ENCODE measurements at places on chromosomes 7 and 10.

DNA sequence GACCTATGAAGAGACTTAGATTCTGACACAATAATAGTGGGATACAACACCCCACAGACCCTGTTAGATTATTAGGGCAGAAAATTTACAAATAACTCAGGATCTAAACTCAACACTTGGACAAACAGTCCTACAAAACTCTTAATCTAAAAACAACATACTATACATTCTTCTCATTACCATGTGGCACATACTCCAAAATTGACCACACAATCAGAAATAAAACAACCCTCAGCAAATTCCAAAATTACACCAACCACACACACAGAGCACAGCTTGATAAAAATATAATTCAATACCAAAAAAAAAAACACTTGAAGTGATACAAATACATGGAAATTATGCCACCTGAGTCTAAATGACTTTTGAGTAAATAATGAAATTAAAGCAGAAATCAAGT, 7.8 kb downstream of the ZNF680 start:
- no peak for DNase-seq

DNA sequence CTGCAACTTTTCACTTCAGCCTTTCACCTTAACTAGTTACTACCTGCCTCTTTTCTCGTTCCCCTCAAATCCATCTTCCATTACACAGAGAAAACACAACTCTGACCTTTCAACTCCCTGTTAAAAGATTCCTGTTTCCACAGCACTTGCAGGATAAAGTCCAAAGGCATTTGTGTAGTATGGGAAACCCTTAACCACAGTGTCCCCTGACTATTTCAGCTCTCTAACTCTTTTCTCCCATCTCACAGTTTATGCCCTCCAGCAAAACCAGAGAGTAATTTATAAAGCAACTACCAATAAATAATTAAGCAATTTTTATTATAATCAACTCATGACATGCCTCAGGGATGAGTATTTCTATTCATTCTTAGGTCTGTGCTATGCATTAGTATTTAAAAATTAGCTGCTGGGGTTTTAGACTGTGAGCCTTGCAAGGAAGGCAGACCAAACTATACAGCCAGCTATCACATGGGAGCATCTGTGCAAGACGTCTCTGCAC, 51.0 kb downstream of the COL1A2 start:
- DNase-seq: no peak

- no peak for DNase-seq
Measured at GRCh38 chr10:1472178-1472958, 265.0 kb downstream of the ADARB2 start.

DNA sequence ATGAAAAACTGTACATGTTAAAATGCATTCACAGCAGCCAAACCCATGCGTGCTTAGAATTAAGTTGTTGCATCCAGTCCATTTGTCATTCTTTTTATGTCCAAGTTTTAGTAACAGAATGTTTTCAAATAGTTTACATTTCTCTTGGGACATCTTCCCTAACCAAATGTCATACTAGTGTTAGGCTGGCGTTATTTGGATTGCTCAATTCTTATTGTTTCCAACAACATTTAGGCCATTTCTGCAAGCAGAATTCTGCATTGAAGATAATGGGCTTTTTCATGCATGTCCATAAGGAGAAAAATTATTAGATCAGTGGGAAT, 203.0 kb downstream of the HIBADH start:
- DNase-seq: no peak

DNA sequence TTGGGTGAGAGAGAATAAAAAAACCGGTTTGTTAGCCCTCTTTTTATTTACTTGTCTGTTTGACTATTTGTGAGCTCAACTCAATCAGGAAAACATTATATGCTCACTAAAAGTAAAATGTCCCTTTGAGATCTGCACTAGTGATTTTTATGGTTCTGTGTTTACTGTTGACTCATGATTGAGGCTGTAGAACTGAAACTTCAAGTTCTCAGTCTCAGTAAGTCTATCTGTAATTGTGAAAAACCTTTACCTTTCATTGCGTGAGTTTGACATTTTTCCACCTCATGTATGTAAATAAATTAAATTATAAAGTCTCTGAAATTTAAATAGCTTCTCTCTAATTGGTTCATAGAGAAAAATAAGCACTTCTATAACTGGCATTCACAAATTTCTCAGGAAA, 17.0 kb upstream of the CASD1 start:
- no peak for DNase-seq

DNA sequence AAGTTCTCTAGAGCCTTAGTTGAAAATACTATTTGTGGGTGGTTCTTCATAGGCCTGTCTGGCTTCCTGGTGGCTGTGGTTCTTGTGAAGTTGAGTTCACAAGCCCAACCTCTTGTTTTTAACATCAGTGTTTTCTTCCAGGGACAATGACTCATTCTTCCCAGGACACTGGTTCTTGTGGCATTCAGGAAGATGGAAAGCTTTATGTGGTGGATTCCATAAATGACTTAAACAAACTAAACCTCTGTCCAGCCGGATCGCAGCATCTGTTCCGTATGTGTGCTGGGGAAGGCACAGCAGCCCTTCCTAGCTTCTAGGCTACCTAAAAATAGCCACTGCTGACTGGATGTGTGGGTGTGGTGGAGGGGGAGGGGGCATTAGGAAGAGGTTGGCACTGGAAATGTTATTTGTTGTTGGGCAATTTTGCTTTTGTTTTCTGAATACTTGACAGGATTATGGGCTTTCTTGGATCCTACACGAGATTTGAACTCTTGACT, 3.9 kb downstream of the LSMEM1 start:
- no peak for DNase-seq

GRCh38 chr7:149195180-149196150, at the start of gene ZNF282:
ZNF282 (plus strand) TSS chr7:149195546; CDS start chr7:149195590, 44 bp downstream.
- peak; percentile 85 for DNase-seq

DNA sequence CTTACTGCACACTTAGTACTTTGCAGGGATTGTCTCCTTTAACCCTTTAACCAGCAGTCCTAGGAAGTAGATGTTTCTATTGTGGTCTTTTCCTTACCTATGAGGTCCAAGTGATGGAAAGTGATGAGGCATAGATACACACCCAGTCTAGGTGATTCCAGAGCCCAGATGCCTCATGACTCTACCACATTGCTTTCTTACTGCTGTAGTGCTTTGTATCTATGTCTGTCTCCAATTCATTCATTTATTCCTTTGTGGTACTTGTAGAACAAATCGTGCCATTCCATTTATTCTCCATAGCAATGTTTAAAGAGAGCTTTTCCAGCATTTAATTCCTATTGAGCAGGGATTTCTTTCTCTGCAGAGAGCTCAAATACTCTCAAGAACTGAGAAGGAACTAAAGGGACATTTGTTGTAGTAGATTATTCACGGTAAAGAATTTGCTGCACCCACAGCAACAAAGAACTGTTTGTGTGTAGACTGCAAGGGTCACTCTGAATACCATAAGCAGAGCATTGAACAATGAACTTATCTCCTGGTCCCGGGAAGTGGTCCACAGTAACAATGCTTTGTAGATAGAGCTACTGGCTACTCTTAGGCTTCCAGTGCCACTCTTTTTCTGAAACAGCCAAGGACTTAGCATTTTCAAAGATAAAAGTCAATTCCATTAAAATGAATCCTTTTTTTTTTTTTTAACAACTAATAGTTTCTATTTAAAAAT, 337.0 kb downstream of the PTEN start:
- no peak for DNase-seq

DNA sequence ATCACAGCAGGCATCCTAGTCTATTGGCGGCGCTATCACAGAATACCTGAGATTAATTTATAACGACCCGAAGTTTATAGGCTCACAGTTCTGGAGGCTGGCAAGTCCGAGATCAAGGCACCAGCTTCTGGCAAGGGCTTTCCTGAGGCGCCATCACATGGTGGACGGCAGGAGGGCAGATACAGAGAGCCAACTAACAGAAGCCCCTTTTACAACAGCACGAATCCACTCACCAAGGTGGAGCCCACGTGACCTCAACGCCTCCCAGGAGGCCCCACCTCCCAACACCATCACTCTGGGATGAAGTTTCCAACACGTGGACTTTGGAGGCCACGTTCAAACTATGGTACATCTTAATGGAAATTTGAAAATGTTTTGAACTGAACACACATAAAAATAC, 255.3 kb downstream of the ELFN1 start:
- no peak for DNase-seq

- DNase-seq: no peak
Measured at GRCh38 chr7:151403764-151404163, 6.1 kb downstream of the WDR86 start.

GRCh38 chr10:119749455-119749854, 23.6 kb downstream of the INPP5F start:
- no peak for DNase-seq

- DNase-seq: no peak
Measured at GRCh38 chr10:107718864-107719263, 554.4 kb upstream of the SORCS1 start.

GRCh38 chr7:4525884-4526283, 156.2 kb upstream of the FOXK1 start:
- DNase-seq: no peak

GRCh38 chr7:102456327-102456726, 8.3 kb downstream of the ALKBH4 start:
- DNase-seq: no peak

GRCh38 chr7:70776627-70777101, 355.3 kb upstream of the GALNT17 start:
- no peak for DNase-seq

DNA sequence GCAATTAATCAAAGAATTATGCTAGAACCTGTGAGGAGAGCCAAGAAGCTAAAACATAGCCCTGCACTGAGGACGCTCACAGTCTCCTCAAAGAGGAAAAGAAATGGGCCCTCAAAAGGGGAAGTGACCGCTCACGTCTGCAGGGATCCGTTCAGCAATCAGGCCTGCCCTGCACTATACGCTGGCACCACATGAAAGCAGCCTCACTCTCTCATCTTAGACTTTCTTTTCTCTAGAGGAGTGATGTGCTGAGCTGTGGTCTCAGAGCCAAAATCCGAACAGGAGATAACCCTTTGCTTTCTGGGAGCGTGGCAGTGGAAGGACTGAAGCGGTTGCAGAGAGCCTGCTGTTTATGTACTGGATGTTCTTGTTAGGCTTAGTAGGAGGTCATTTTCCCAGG, 6.3 kb upstream of the IL2RA start:
- DNase-seq: no peak

GRCh38 chr10:47408606-47409005, 24.5 kb upstream of the ZNF488 start:
- DNase-seq: no peak

GRCh38 chr10:88389456-88389855, 193.7 kb downstream of the RNLS start:
- no peak for DNase-seq

- DNase-seq: no peak
Measured at GRCh38 chr10:96222441-96222840, 48.9 kb downstream of the BLNK start.

DNA sequence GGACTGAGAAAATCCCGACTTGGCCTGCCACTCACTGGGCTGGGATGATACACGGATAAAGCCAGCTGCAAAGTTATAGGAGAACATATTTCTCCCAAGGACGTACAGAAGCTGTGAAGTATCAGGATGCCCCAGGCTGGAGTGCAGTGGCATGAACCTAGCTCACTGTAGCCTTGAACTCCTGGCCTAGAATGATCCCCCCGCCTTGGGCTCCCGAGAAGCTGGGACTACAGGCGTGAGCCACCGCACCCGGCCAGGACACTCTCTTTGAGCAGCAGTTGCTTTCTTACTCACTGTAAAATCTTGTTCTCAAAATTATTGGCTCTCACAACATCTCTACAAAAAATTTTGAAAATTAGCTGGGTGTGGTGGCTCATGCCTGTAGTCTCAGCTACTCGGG, 50.4 kb downstream of the CLEC2L start:
- no peak for DNase-seq

- no peak for DNase-seq
Measured at GRCh38 chr7:28480595-28480994, 68.3 kb downstream of the CREB5 start.

- DNase-seq: peak; percentile 62
Measured at GRCh38 chr10:45373003-45373575, 927 bp upstream of the ALOX5 start.

GRCh38 chr10:29689001-29689400, 54.2 kb upstream of the SVIL start:
- no peak for DNase-seq

DNA sequence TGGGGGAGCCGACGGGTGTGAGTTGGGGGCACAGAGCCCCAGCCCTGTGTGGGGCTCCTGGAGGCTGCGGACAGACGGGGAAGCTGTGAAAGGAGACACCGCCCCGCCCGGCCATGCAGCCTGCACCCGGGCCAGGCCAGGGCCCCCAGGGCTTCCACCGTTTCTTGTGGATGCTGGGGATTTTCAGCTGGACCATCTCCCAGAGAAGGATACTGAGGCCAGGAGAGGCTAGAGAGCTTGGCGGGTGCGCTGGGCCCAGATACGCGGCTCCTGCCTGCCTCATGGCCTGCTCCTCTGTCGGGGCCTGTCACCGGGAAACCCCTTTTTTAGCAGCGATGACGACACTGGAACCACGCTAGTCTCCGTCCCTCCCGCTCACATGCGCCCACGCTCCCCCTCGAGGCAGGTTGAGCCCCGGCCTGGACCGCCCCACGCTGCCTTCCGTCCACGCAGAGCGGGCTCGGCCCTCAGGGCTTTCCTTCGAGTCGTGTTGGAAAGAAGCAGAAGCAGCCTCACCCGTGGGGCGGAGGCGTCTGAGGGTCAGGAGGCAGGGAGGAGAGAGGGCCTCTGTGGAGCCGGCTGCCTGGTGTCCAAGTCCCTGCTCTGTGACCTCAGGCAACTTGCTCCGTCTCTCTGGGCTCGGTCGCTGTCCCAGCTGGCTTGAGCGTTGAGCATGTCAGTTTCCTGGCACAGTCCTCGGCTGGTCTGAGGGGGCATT, 11.7 kb downstream of the TMEM184A start:
- no peak for DNase-seq

DNA sequence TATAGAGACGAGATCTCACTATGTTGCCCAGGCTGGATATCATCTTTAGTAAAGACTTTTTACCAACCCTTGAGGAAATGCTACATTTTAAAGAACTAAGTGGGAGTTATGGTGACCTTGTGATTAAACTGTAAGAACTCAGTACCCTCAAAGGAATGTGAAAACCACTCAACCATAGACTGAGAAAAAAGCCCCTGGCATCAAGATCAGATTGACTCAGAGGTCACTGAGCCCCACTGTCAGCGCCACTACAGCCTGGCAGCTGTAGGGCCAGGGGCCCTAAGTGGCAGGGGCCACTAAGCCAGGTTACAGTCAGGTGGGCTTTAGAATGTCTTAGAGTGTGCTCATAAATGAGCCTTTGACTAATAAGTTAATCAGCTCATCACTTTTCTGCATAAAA, 55.9 kb downstream of the APBB1IP start:
- no peak for DNase-seq

GRCh38 chr10:116771959-116772585, 29.7 kb upstream of the HSPA12A start:
- no peak for DNase-seq

- no peak for DNase-seq
Measured at GRCh38 chr10:100303724-100304319, 17.3 kb upstream of the BLOC1S2 start.

- DNase-seq: no peak
Measured at GRCh38 chr7:47514818-47515217, 67.1 kb downstream of the TNS3 start.

Data from NCI-H774 (cell line).